ENCODE measurements at places on chromosomes 5 and 9. TPM values are rescaled to one million over a fixed set of nuclear protein-coding genes. Genes with fewer than 3 reads are reported as not detected.

Gene BHMT
- total RNA-seq: 0.93 TPM

Gene PTPN3
- 14.8 TPM for total RNA-seq

- DNase-seq: no peak
These were observed 135.1 kb downstream of the SLC25A46 start for GRCh38 chr5:110873773-110874437.

DNA sequence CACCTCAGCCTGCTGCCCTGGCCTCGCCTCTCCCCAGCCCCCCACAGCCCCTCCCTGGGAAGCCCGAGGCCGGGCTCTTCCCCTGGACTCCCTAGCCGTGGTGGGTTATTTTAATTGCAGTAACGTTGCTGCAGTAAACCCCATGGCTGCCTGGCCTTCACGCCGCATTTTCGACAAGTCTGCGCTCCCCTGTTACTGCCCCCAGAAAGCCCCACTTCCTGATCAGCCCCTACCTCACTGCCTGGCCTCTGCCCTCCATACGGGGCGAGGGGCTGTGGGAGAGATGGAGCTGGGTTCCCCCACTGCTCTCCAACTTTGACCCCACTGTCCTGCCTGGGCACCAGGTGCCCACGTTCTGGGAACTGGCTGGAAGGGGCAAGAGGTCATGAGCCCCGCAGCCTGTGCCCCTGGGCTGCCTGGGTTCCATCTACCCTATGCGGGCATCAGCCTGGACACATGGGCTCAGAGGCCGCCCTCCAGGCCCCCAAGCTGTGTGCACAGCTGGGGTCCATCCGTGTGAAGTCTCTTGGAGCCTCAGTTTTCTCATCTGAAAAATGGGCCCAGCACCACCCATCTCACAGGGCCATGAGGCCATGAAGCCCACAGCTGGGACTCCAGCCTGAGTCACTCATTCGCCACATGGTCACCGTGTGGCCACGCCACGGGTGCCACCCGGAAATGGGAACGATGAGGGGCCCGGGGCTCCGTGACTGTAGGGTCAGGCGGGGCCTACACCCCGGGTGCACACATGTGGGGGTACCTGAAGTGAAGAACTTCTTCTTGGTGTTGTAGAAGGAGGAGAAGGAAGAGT lies 11.5 kb downstream of the EGFL7 start:
- no peak for DNase-seq

- DNase-seq: no peak
These were observed 87.4 kb upstream of the TBC1D2 start for GRCh38 chr9:98342820-98343210.

DNA sequence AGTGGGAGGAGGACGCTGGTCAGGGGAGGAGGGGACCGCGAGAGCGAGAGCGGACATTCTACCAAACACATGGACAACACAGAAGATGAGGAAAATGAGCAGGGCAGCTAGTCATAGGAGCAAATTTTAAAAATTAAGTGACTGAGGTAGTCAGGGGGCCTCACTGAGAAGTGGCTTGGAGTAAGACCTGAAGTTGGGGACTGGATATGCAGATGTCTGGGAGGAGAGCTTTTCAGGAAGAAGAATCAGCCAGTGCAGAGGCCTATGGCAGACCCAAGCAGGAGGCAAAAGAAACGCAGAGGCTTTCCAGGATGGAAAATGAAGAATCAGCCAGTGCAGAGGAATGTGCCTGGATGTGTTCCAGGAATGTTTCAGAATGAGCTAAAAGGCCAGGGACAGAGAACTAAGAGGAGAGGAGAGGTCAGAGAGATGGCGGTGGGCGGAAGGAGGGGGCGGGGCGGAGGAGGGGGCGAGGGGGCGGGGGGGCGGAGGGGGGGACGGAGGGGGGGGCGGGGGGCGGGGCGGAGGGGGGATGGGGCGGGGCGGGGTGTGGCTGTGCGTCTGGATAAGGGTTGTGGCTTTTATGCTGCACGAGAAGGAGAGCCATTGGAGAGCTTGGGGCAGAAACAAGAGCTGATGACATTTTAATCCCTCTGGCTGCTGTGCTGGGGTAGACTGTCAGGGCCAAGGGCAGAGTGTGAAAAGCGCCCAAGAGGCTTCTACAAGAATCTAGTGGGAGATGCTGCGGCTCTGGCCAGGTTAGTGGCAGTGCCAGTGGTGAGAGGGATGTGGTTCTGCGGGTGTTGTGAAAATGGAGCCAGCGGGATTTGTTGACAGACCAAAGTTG lies 129.6 kb downstream of the KCNIP1 start:
- DNase-seq: peak; percentile 95

DNA sequence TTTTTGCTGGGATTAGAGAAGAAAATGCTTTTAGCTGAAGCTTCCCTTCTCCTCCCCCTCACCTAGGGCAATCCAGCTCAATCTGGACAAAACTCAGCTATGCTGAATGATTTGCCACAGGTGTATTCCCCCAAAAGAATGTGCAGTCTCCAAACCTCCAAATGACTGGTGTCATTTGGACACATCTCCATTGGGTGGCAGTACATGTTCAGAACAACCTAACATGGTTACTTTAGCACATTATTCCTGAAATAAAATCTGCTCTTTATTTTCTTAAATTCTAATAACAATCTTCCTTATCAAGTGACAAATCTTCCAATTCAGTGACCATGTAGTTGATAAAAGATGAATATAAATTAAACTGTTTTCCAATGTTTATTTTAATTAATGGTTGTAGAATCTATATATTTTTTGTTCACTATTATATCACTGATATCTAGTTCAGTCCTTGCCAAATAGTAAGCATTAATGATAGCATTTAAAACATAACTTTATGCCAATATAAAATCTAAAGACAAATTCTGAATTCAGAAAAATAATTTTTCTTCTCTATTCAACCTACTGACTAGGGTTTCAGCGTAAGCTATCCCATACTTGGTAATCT lies 61.3 kb upstream of the MOCS2 start:
- peak; percentile 6 for DNase-seq

- DNase-seq: peak; percentile 8
These were observed 25.9 kb upstream of the IDNK start for GRCh38 chr9:83596899-83597504.
